ENCODE measurements at places on chromosomes 1 and 21.

DNA sequence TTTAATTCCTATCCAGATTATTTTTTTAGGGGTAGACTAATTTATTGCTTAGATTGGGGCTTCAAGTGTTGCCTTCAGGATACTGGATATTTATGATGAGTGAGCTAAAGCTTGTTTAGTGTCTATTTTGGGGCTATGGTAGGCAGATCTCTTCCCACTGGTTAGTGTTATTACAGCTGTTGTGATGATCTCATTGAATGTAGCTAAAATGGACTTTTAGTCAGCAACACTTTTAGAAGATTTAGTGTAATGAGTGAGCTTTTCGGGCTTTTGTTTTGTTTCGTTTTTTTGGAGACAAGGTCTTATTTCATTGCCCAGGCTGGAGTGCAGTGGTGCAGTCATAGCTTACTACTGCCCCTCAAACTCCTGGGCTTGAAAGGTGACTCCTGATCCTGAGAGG, 14.2 kb downstream of the THRAP3 start:
- peak; percentile 35 for DNase-seq

- DNase-seq = peak; percentile 51
Measured at GRCh38 chr1:10785728-10786638, 10.5 kb downstream of the CASZ1 start.

DNA sequence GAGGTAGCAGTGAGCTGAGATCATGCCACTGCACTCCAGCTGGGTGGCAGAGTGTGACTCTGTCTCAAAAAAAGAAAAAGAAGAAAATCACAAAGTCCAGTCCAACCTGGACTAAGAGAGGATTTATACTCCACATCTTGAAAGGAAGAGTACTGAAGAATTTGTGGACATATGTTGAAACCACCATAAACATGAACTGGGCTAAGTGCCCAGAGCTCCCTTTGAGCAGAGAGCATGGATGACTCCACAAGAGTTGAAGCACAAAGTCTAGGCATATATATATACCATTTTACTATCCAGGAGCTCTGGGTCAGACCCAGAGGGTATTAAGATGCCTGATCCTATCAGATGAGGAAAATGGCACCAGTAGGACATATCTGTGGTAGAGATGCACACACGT, 86.6 kb downstream of the OMA1 start:
- no peak for DNase-seq

DNA sequence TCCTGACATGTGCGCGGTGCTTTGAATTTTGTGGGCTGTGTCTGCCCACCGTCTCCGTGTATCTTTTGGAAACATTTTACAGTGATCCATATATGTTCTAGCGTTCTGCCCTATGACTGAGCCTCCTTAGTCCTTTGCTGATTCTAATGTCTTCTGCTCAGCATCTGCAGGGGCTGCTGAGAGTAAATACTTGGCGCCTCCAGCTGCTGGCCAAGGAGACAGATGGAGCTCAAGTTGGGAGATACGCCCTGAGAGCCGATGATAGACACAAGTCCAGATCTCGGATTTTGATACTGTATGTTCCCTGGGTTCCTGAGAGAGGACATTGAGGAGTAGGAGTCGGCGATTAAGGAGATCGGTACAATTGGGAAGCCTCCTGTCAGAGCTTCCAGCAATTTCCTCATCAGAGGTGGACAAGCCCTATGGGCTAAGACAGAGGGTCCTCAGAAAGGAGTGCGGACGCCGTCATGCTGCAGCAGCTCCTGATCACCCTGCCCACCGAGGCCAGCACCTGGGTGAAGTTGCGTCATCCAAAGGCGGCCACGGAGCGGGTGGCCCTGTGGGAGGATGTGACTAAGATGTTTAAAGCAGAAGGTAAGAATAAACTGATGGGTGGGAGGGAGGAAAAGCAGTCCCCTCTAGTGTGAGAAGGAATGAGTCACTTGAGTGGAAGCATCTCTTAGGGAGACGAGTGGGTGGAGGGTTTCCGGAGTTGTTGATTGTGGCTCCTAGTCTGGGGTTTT, 390 bp downstream of the ZFP69B start:
- DNase-seq = peak; percentile 32

DNA sequence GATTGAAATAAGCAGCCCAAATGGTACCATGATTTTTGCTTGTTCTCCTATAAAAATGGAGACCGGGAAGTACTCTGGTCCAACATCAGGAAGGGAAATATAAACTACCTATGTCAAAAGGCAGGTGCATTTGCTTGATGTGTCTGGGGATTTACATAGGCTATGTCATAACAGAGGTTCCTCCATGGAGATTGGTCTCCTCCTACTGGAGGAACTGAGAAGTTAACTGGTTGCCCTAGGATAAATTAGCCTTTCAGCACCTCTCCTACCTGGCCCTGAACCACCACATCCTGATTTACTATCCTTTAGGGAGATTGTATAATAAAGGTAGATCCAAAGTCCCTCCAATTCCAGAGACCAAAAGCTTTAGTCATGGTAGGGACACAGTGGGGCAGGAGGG, 1109.3 kb upstream of the B3GALT2 start:
- peak; percentile 7 for DNase-seq

- no peak for DNase-seq
Measured at GRCh38 chr1:1605034-1605591, 5.2 kb upstream of the FNDC10 start.

All from muscle of leg (tissue), 16 donors.